Stimulated activated CD8-positive, alpha-beta memory T cell treated with anti-CD3 and anti-CD28 coated beads, Interleukin-2, amount 100 ng/mL, for 1 hour (primary cell): ENCODE measurements at places on chromosomes 7 and 10.

DNA sequence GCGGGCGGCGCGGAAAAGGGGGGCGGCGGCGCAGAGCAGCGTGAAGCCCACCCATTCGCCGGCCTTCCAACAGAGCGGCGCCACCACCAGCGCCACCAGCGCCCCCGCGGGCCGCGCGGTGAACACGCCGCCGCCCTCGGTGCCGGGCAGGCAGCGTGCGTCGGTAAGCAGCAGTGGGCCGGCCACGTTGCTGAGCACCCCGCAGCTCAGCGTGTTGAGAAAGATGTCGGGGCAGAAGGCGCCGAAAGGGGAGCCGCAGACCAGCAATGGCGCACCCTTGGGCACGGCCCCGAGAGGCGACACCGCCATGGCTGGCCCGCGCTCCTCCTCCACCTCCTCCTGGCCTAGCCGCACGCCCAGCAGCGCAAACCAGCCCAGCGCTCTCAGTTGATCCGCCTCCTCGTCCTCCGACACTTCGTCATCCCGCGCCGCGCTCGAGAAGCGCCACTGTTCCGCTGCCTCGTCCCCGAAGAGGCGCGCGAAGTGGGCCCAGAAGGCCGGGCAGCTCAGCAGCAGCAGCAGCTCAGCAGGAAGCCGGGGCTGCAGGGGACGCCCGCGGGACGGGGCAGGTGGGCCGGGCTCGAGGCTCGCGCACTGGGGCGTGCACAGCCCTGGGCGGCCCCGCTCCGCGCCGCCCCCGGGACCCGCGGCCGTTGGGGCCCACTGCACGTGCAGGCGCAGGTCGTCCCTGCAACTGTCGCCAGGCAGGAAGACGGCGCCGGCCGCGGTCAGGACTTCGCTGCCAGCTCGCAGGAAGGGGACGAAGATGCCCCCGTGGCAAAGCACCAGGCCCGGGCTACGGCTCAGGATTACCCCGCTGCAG is 623 bp downstream of the TYSND1 start:
- DNase-seq: peak; percentile 42

- DNase-seq: no peak
These were observed 83.1 kb upstream of the SORCS3 start for GRCh38 chr10:104557966-104558365.

DNA sequence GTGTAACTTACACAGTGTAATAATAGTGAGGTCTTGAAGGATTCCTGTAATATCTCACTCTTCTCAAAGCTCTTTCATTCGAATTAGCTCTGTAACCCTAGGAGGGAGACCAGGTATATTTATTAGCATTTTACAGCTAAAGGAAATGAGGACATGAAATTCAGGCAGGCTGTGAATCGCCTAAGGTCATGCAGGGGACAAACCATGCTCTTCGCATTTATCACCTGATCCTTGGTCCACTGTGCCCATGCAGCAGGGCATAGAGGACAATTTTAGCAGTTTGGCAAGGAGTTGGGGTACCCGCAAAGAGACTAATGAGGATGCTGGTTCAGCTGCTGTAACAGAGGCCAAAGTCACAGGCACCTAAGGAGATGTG is 14.8 kb upstream of the LAMB1 start:
- DNase-seq: no peak

GRCh38 chr7:106165337-106165736 is 53.2 kb upstream of the SYPL1 start:
- no peak for DNase-seq

GRCh38 chr7:129567377-129567776 is 44.1 kb upstream of the NRF1 start:
- no peak for DNase-seq

GRCh38 chr7:131027287-131027773 is 293.3 kb upstream of the KLF14 start:
- DNase-seq: no peak

- no peak for DNase-seq
These were observed 5.3 kb downstream of the LRCH4 start for GRCh38 chr7:100580466-100581283.

DNA sequence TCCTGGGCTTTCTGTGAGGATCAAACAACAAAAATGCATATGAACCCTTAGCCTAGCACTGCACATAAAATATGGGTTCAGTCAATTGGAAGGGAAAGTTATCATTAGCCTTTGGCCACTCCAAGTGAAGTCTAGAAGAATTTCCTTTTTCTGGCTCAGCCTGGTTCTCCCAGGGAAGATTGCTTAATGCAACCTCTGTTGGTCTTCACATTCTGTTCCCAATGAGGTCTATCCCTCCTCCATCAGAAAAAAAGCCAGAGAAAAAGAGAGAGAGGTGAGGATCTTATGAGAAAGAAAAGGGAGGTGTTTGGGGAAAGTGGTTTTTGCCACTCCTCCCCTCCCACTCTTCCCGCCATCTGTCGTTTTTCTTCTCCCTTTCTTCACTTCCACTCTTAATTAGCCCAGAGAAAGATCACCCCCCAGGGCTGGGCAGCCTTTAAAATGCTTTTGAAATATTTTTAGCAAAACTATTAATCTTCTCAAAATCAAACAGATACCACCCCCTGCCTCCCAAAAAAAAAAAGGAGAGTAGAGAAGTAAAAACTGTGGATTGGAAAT is 31.1 kb downstream of the CPVL start:
- no peak for DNase-seq

- no peak for DNase-seq
These were observed 38.7 kb downstream of the PHTF2 start for GRCh38 chr7:77837275-77837674.

- no peak for DNase-seq
These were observed 130.3 kb downstream of the ATE1 start for GRCh38 chr10:121797490-121797889.

GRCh38 chr7:108368466-108368865 is 87.8 kb downstream of the NRCAM start:
- DNase-seq: no peak

- no peak for DNase-seq
These were observed 30.4 kb downstream of the TSPAN12 start for GRCh38 chr7:120827371-120828118.

- no peak for DNase-seq
These were observed 85.6 kb upstream of the FGFR2 start for GRCh38 chr10:121683816-121684215.

DNA sequence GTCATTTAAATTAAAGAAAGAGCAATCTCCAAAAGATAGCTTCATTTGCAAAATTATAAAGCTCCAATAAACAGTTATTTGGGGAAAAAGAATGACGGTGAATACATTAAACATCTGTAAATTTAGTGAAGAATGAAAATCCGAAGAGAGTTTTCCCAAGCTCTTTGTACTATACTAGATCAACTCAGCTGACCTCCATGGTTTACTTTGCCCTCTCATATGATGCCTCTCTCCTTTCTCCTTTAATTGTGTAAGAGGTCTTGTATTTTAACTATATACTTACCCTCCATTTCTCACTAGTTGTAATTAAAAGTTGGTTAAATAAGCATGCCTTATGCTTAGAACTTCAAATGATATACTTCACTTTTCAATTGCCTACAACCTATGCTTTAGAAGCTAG is 125.8 kb downstream of the CACNA2D1 start:
- DNase-seq: no peak

- no peak for DNase-seq
These were observed 14.6 kb upstream of the NUB1 start for GRCh38 chr7:151327022-151327421.

- DNase-seq: no peak
These were observed 4.2 kb downstream of the ZMIZ2 start for GRCh38 chr7:44752822-44753221.

- no peak for DNase-seq
These were observed 206.6 kb downstream of the LSM5 start for GRCh38 chr7:32283546-32283945.

- DNase-seq: no peak
These were observed 5.7 kb downstream of the SKAP2 start for GRCh38 chr7:26858735-26859134.

GRCh38 chr7:88458279-88458678 is 151.6 kb upstream of the STEAP4 start:
- no peak for DNase-seq

GRCh38 chr7:25598765-25599164 is 370.5 kb upstream of the NPVF start:
- no peak for DNase-seq

DNA sequence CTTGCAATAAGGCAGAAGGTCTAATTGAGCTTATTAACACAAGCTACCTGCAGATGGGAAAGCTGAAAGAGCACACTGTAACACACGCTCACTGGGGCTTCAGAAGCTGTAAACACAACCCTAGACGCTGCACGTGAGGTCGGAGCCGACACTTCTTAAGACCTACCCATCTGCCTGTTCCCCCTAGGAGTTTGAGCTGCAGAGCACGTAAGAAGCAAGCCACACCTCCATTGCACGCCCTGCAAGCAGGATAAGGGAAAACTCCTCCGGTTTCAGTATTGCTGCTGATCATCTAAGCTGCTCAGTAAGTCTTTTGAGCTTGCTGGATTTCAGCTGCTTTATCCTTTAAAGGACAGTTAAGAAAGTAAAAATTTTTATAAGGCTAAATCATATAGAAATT is 244.0 kb upstream of the ZWINT start:
- DNase-seq: no peak

- no peak for DNase-seq
These were observed 6.8 kb downstream of the PLAU start for GRCh38 chr10:73917566-73918305.

DNA sequence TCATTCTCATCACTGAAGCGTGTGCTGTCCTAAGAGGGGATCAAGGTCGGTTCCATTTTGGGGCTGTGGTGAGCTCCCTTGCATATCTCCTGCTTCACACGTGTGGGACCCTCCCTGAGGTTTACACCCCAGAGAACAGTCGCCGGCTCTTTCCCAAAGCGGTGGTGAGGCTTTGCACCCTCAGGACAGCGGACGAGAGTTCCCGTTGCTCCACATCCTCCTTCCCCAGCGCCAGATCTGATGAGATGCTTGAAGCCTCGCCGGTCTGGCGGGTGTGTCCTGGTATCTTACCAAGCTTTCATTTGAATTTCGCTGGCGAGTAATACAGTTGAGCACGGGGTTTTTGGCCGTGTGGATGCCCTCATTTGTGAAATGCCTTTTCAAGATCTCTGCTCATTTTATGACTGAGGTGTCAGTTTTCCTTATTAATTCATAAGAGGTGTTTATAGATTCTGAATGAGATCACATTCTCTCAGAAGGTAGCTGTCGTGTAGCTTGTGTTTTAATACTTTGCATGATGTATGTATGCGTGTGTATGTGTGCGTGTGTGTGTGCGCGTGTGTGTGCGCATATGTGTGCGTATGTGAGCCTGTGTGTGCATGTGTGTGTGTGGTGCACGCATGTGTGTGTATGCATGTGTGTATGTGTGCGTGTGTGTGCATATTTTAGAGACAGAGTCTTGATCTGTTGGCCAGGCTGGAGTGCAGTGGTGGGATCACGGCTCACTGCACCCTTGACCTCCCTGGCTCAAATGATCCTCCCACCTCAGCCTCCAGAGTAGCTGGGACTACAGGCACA is 30.7 kb downstream of the ELFN1 start:
- DNase-seq: no peak

DNA sequence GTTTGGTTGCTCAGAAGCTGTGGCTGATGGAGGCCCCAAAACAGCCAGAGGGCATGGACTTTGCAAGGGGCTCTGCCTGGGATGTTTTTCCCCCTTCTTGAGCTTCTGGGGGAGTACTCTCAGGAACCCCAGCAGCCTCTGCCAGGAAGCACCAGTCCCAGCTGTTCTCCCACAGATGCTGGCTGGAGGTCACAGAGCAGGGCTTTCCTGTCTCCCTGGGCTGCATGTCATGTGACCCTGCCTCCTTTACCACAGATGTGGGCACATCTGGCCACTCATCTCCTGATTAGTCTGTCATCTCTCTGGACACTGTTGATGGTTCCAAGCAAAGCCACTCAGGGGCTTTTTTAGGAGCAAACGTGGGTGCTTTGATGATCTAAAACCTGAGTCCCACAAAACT is 136.7 kb downstream of the NEURL1 start:
- DNase-seq: no peak

DNA sequence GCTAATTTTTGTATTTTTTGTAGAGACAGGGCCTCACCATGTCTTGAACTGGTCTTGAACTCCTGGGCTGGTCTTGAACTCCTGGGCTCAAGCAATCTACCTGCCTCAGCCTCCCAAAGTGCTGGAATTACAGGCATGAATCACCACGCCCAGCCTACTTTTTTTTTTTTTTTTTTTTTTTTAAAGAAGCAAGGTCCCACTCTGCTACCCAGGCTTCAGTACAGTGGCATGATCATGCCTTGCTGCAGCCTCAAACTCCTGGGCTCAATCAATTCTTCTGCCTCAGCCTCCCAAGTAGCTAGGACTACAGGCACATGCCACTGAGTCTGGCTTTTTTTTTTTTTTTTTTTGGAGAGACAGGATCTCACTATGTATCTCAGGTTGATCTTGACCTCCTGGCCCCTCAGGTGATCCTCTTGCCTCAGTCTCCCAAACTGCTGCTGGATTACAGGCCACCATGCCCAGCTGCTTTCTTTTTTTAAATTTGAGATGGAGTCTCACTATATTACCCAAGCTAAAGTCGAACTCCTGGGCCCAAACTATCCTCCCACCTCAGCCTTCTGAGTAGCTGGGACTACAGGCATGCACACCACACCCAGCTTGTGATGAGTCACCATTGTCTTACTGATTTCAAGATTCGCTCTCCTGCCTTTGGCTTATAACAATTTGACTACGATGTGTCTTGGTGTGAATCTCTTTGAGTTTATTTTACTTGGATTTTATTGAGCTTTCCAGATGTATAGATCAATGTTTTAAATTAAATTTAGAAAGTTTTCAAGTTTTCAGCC is 9.0 kb downstream of the RPEL1 start:
- DNase-seq: no peak

GRCh38 chr10:101749047-101750016 is 26.6 kb downstream of the FGF8 start:
- DNase-seq: no peak

DNA sequence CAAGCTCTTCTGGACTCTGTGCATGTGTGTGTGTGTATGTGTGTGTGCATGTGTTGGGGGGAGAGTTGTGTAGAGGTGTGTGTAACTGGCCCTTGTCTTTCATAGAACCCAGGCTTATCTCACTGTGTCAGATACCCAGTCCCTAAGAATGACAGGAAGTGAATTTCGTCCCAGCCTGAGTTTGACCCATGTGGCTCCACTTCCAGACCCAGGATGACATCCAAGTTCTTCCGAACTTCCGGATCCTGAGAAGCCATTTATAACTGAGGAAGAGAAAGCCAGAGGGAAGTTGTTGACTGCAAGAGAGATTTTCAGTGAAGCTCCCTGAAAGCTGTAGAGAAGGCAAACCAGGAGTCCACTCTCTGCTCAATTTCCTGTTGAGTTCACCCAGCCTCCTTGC is 53.2 kb downstream of the ADRB1 start:
- DNase-seq: no peak

DNA sequence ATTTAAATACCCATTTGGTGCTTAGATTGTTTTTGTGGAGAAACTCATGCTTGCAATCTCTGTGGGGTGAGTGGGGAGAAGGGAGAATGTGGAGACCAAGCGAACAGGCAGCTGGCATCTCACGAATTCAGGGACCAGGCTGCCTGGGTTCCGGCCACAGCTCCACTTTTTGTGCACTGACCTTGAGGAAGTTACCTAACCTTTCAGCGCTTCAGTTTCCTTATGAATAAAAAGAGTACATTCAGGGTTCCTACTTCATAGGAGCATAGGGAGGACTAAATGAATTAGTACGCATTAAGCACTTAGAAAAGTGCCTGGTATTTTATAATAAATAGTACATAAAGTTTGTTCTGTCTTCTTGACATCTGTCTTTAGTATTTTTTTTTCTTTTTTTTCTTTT is 72.5 kb downstream of the PRTFDC1 start:
- DNase-seq: no peak

- DNase-seq: no peak
These were observed 47.3 kb downstream of the ARHGAP22 start for GRCh38 chr10:48557511-48558123.
